Kidney capillary endothelial cell (primary cell): ENCODE measurements at places on chromosomes 7 and 10.

- no peak for DNase-seq
Observed at GRCh38 chr7:73801577-73801976, 29.2 kb upstream of the CLDN4 start.

DNA sequence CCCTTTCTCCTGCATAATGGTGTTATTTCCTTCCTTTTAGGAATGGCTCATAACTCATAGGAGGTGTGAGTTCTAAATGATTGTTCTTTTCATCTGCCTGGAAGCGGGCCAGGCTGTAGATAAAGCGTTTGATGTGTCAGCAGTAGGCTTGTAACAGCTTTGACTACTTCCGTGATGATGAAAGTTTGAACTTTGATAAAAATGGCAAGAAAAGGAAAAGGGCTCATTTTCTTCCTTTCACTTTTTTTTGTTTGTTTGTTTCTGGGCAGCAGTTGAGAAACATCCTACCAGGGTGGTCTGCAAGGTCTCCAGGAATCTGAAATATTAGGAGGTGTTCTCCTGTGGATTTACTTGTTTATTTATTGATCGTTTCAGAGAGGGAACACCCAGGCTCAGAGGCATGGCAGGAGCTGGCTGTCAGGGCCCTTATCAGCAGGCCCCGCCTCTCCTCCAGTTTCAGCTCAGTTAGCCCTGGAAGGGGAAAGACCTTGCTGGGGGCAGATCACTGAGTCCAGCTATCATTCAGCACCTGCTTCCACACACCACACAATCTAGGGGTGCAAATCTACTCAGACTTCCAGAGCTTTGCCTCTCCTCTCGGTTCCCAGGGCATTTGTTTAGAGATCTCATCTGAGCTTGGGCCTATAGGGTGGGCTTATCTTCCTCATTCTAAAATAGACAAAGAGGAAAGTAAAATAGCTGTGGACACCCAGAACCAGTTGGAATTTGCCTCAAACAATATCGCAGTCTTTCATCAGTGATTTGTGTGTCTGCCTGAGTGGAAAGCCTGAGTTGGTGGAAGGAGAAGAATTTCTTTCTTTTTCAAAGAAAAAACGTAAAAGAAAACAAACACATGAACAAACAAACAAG lies 130.9 kb downstream of the BMPER start:
- DNase-seq, result peak; percentile 81

- DNase-seq, result no peak
Observed at GRCh38 chr7:81534446-81534845, 235.4 kb downstream of the HGF start.

GRCh38 chr10:75782463-75783248 lies 351.2 kb downstream of the LRMDA start:
- peak; percentile 21 for DNase-seq

GRCh38 chr7:3300221-3300650 lies 816 bp upstream of the SDK1 start:
- DNase-seq, result no peak

GRCh38 chr7:89456556-89456955 lies 661.0 kb upstream of the TEX47 start:
- DNase-seq, result no peak

DNA sequence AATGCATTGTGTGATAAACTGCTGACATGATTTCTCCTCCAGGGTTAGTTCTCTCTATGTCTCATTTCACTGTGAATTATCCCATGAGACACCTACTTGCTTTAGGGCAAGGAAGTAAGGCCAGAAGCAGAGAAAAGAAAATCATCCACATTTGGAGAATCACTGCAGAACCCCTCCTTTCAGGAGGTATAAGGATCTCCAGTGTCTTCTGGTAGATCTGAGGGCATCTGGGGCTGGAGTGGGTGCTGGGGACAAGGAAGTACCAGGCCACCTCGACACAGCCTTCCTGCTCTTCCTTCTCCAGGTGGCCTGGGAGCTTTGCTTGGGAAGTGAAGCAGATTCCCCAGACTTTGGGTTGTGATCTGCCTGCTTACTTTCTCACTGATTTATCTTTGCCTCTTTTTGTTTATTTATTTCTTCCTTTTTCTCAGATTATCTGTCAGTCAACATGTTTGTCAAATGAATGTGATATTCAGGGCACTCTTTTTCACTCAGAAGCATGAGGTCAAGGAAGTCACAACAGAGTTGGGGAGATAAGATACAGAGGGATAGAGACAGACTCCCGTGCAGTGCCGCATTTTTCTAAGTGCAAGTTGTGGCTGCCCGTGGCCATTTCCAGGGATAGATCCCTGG lies 12.4 kb upstream of the CAMK2G start:
- DNase-seq, result no peak

DNA sequence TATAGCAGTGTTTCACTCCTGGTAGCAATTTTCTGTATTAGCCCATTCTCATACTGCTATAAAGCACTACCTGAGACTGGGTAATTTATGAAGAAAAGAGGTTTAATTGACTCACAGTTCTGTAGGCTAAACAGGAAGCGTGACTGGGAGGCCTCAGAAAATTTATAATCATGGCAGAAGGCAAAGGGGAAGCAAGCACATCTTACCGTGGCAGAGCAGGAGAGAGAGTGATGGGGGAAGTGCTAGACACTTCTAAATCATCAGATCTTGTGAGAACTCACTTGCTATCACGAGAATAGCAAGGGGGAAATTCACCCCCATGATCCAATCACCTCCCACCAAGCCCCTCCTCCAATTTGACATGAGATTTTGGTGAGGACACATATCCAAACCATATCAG lies 131.6 kb upstream of the EFCAB10 start:
- DNase-seq, result no peak

DNA sequence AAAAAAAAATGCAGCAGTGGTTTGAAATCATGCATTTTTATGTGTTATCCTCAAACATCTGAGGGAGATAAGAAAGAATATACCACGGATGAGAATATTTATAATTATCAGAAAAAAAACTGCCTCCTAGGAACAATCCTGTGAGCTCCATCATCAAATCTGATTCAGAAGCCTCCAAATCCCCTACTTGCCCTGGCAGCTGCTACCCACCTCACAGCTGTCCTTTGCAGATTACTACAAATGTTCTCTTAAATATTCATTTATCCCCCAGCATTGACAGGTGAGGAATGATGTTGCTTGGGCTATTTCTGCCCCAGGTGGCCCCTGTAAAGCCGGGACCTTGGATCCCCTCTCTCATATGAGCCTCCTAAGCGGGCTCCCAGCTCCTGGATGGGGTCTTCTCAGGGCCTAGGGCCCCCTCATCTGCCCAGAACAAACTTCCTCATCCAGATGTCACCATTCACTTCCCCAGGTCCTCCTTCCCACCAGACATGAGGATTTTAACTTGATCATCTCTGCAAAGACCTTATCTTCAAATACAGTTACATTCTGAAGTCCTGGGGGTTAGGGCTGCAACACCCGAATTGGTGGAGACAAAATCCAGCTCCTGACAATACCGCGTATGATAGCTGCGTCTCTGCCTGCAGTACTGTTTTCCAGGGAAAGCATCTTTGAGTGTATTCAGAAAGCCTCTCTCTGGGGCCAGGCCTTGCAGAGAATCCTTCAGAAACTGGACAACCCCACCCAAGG lies 81.9 kb upstream of the INSIG1 start:
- DNase-seq, result no peak
